ENCODE measurements at places on chromosomes 16 and 17.

DNA sequence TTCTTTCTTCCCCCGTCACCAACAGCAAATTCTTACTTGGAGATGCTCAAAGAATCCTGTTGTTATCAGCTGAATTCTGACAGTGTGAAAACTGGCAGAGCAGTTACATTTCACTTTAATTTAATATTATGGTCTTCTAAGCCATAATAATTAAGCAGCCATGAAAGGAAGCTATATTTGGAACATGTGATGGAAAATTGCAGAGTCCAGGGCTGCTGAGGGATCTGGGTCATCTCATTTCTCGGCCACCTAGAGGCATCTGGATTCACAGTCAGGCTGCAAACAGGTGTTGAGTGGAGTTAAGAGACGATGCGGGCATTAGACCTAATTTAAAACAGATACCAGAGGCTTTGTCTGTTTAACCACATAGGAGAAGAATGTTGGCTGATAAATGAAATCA is 38.4 kb downstream of the CHD9NB start:
- DNase-seq: no peak

DNA sequence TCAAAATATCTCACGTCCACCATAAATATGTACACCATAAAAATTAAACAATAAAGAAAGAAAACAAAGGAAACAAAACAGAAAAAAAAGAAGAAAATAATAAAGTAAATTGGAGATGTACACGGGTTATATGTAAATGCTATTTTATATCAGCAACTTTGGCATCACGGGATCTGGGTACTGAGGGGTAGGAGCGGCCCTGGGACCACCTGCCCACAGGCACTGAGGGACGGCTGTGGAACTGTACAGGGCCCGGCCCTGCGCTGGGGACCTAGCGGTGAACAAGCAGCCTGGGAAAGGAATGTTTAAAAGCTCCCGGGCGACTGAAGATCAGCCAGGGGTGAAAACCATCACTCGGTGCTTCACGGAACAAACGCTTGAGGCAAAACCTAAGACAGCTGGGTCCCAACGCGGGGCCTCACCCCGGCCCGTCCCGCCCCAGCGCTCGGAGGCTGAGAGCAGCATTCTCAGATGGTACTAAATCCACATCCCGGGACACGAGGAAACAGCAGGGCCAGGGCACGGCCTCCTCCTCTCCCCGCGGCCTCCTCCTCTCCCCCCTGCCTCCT is 31.2 kb downstream of the NXN start:
- DNase-seq: no peak

DNA sequence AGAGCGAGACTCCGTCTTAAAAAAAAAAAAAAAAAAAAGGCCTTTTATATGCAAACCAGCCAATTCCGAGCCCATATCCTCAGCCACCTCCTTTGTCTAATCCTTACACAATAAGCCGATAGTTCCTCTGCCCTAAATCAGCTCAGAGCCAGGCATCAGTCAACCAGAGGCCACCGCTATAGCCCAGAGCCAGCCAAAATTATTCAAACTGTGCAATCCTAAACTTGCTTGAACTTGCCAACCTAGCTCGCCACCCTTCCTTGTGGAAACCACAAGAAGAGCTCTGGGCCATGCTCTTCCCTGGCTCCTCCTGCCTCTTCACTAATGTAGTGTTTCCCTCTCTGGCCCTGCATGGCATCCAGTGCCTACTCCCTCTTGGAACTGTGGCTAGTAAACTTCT is 17.7 kb downstream of the ITGAL start:
- DNase-seq: no peak

- no peak for DNase-seq
These were observed 409.7 kb upstream of the CDH8 start for GRCh38 chr16:62445909-62446308.

DNA sequence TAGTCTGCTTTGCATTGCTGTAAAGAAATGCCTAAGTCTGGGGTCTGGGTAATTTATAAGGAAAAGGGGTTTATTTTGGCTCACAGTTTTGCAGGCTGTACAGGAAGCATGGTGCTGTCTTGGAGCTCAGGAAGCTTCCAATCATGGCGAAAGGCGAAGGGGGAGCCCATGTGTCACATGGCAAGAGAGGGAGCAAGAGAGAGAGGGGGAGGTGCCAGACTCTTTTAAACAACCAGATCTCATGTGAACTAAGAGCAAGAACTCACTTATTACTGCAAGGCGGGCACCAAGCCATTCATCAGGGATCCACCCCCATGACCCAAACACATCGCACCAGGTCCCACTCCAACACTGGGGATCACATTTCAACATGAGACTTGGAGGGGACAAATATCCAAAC is 148.2 kb upstream of the HS3ST2 start:
- no peak for DNase-seq

DNA sequence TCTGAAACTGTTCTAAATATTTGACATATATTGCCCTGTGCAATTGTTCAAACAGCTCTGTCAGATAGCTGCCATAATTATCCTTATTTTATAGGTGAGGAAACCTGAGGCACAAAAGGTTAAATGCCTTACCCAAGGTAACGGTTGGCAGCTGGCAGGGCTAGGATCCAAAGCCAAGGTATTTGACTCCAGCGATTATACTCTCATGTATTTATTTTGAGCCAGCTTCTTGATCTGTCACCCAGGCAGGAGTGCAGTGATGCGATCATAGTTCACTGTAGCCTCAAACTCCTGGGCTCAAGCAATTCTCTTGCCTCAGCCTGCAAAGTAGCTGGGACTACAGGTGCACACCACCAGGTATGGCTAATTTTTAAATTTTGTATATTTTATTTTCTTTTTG is 7.2 kb downstream of the ENO3 start:
- DNase-seq: no peak

DNA sequence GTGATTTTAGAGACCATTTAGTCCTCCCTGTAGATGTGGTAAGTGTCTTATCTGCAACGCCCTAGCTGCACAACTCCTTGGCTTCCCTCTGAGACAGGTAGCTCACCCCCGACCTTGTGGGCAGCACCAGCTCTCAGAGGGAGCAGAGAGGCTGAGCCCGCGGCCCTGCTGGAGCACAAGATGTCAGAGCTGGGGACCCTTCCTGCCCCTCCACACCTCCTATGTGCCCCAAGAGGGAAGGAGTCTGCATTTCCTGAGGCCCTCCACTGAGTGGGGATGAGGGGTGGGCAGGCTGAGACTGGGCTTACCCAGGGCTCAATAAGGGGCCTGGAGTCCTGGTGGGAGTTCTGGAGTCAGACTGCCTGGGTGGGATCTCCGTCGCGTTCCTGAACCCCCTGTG is 12.2 kb upstream of the ADGRG1 start:
- no peak for DNase-seq

DNA sequence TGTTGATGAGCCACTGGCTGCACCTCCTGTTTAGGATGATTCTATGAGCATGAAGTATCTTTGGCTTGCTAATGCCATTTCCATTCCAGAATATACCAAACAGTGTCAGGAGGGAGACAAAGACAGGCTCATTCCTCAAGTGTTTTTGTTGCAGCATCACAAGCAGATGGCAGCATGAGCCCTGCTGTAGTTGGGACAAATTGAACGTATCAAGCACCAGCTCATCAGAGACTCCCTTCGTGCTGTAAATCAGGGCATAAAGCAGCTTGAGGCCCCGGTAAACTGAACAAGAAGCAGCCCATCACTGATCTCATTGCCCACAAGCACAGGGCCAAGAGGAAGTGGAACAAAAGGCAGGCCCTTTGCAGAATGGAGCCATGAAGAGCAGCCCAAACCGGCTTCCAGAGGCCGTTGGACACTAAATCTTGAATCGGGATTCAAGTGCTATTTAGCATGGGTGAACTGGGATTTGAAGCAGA is 45.9 kb upstream of the HS3ST3A1 start:
- DNase-seq: no peak

GRCh38 chr17:47774331-47774730 is 41.3 kb downstream of the TBX21 start:
- no peak for DNase-seq

GRCh38 chr17:48970224-48970623 is 1.8 kb upstream of the GIP start:
- DNase-seq: no peak

DNA sequence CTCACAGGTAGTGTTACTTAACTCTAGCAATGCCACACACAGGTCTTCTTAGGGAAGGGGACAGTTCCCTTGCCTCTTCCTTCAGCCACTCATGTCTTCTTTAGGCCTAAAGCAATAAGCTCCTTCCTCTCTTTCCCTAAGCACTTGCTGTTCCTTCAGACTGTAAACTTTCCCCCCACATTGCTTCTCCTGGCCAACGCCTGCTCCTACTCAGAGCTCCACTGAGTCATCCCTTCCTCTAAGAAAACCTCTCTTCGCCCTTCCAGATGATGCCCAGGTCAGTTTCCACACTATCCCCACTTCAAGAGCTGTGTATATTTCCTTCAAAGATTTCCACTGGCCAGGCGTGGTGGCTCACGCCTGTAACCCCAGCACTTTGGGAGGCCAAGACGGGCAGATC is 12.5 kb upstream of the EPOP start:
- DNase-seq: no peak

DNA sequence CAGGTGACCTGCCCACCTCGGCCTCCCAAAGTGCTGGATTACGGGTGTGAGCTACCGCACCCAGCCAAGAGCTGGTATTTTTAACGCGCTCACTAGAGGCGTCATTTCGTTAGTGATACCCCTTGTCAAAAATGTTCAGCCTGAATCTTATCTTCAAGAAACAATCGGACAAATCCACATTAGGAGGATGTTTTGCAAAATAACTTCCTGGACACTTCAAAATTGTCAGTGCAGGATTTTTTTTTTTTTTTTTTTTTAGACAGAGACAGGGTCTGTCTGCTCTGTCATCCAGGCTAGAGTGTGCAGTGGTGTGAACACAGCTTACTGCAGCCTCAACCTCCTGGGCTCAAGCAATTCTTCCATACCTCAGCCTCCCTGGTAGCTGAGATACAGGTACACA is 63.0 kb downstream of the RMI2 start:
- no peak for DNase-seq

GRCh38 chr16:12837756-12838155 is 34.1 kb upstream of the CPPED1 start:
- DNase-seq: no peak

DNA sequence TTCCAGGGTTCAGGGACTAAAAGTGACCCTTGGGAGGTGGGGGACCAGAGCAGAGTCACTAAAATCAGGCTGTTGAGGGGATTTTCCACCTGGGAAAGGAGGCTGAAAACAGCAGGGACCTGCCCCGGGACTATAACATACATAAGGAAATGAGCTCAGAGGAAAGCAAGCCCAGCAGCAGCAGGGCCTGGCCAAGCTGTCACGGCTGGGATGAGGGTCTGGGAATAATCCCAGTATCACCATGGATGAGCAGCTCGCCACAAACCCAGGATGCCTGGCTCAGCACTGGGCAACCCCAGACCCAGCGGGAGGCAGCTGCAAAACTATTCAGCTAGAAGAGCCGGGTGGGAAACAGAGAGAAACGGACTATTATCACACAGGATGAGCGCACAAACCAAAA is 72.4 kb downstream of the RPH3AL start:
- DNase-seq: no peak

DNA sequence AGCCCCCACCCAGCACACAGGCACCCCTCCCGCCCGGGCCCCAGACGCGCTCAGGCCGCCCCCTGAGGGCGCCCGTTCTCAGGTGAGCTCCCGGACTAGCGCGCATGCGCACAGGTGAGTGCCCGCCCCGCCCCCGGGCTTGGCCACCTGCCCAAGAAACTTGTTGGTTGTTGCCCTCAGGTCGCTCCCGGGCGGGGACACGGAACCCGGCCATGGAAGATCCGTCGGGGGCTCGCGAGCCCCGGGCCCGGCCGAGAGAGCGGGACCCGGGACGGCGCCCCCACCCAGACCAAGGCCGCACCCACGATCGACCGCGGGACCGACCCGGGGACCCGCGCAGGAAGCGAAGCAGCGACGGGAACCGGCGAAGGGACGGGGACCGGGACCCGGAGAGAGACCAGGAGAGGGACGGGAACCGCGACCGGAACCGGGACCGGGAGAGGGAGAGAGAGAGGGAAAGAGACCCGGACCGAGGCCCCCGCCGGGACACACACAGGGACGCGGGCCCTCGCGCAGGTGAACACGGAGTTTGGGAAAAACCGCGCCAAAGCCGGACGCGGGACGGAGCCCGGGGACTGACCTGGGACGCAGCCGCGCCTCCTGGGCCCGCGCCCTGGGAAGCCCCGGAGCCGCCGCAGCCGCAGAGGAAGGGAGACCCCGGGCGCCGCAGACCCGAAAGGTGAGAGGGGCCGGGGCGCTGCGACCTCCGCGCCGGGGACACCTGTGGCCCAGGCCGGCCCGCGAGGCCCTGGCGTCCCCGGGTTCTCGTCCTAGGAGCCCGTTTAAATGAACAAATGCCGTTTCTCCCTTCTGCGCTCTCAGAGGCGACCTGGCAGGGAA is at the start of gene MARVELD3:
TSS of gene MARVELD3 (plus strand) at position 167 of the 840 bp plus-strand sequence. CDS start at position 213, 46 bp downstream.
- no peak for DNase-seq
